ENCODE measurements at places on chromosomes 2 and 18. TPM values are rescaled to one million over a fixed set of nuclear protein-coding genes. Genes with fewer than 3 reads are reported as not detected.

GRCh38 chr2:2560374-2561015, 229.4 kb upstream of the MYT1L start:
- no peak for DNase-seq

The LRP2 gene
- total RNA-seq: 1.3 TPM

DNA sequence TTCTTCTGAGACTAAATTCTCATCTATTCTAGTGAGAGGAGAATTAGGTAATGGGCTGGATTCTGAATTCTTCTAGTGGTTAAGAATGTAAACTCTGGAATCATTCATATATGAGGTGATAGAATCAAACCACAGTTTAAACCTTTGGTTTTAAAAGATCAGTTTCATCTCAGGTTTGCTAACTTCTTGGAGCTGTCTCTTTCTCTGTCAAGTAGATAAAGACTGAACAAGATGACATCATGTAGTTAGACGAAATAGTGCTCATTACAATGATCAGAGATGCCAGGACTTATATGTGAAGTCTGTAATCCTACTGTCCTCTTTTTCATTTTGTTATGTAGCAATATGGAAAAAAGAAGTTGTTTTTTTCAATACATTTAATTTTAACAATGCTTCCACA, 4.9 kb downstream of the CEBPZOS start:
- DNase-seq: no peak

- no peak for DNase-seq
Observed at GRCh38 chr2:10519394-10519740, 71.2 kb upstream of the ODC1 start.
